ENCODE measurements at places on chromosomes 11 and 22. TPM values are rescaled to one million over a fixed set of nuclear protein-coding genes. Genes with fewer than 3 reads are reported as not detected.

Gene FXYD6
- total RNA-seq: 10.2 TPM

GRCh38 chr11:71208011-71208774, 44.2 kb downstream of the SHANK2 start:
- no peak for DNase-seq

GRCh38 chr11:11335043-11335442, 18.0 kb downstream of the CSNK2A3 start:
- no peak for DNase-seq

Gene KLHL35
- 1.7 TPM for total RNA-seq

GRCh38 chr11:70445605-70446004, 47.3 kb downstream of the CTTN start:
- no peak for DNase-seq

DNA sequence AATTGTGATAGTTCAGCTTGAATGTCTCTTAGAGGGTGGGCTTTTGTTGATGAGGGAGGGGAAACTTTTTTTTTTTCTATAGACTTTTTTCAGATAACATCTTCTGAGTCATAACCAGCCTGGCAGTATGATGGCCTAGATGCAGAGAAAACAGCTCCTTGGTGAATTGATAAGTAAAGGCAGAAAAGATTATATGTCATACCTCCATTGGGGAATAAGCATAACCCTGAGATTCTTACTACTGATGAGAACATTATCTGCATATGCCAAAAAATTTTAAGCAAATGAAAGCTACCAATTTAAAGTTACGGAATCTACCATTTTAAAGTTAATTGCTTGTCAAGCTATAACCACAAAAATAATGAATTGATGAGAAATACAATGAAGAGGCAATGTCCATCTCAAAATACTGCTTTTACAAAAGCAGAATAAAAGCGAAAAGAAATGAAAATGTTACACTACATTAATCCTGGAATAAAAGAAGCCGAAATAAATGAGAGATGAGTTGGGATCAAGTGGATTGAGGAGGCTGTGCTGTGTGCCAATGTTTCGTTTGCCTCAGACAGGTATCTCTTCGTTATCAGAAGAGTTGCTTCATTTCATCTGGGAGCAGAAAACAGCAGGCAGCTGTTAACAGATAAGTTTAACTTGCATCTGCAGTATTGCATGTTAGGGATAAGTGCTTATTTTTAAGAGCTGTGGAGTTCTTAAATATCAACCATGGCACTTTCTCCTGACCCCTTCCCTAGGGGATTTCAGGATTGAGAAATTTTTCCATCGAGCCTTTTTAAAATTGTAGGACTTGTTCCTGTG, 3.9 kb downstream of the MALAT1 start:
- DNase-seq: no peak

DNA sequence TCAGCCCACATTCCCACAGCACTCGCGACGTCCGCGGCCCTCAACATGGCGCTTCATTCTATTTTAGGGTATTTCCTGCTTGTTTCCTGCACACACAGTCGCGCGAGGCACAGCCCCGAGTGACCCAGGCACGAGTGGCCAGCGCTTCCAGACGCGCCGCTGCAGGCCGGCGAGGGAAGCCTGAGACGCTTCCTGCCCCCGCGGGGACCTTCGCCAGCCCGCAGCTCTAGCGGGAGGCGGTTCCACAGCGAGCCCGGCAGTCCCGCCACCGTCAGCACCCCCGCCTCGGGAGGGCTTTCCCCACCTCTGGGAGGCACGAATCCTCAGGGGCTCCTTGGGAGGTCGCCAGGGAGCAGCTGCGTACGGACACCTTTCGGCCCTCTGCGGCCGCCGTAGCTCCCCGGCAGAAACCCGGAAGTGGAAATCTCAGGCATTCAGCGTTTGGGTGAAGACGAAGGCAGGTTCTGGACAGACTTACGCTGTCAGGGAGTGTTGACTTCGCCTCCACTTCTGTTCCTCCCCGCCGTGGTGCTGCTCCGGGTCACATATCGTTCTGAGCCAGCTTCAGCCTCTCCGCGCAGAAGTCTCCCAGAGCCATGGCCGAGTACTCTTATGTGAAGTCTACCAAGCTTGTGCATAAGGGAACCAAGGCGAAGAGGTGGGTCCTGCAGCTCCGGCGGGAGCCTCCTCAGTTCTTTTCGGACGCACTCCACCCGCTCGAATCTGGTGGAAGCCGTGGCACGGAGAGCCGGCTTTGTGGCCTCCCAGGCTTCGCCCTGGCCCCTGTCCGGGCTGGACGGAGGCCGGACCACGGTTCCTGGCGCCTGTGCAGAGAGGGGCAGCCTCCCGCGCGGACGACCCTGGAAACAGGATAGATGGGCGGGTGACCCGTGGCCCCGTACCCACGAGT, 2925.9 kb upstream of the OR11H1 start:
- peak; percentile 25 for DNase-seq

GRCh38 chr11:65796726-65797601, 10.1 kb downstream of the OVOL1 start:
- DNase-seq: no peak
